ENCODE measurements at places on chromosomes 2 and 18.

DNA sequence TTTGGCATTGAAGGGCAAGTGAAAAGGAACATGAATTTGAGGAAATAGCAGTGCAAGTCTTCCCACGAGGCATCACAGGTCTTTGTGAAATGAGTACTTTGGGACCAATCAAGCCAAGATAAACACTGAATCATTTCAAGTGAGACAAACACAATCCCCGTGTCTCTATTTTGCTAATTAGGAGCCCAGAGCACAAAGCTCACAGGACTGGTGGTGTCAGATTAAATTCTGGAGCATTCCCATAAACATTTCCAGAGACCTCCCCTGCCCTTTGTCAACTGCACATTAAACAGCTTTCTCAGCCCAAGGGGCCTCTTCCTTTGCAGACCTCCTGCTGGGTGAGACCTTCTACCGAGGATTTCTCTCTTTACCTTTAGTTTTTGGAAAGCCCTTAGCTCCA, 50.7 kb downstream of the DAPL1 start:
- DNase-seq, result no peak

DNA sequence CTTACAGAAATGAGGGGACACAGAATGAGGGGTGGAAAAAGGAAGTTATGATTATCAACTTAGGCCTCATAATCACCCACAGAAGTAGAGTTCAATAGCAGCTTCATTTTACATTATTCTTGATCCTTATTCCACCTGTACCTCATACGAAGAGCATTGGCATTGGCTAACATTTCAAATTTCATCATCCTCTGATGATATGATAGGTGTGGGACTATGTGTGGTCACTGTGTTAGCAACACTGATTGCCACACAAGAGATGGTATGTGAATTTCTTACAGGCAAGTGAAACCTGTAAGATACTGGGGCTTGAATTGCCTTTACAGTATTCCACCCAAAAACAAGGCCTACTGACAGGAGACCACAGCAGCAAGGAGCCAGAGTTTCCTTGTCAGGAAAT, 14.0 kb upstream of the HAT1 start:
- DNase-seq, result no peak

- no peak for DNase-seq
Measured at GRCh38 chr18:9918016-9918680, 4.3 kb downstream of the VAPA start.

DNA sequence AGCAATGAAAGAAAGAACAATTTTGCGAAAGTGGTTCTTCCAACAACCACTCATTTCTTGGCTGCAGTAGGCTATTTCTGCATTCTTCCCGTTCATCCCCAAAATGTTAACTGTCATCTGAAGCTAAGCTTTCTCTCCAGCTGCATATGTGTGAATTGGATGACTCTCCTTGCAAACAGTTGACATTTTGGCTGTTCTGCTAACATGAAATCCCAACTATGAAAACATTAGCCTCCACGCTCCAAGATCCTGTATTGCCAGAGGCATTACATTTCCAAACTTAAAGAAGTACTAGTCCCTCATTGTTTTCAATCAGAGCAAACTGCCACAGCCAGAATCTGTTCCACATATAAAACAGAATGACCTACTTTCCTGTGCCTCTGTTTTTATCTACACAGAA, 88.5 kb downstream of the TGIF1 start:
- DNase-seq, result no peak

GRCh38 chr18:61845197-61845596, 47.6 kb downstream of the RNF152 start:
- DNase-seq, result no peak

GRCh38 chr2:210663631-210664089, 107.3 kb downstream of the CPS1 start:
- DNase-seq, result no peak

DNA sequence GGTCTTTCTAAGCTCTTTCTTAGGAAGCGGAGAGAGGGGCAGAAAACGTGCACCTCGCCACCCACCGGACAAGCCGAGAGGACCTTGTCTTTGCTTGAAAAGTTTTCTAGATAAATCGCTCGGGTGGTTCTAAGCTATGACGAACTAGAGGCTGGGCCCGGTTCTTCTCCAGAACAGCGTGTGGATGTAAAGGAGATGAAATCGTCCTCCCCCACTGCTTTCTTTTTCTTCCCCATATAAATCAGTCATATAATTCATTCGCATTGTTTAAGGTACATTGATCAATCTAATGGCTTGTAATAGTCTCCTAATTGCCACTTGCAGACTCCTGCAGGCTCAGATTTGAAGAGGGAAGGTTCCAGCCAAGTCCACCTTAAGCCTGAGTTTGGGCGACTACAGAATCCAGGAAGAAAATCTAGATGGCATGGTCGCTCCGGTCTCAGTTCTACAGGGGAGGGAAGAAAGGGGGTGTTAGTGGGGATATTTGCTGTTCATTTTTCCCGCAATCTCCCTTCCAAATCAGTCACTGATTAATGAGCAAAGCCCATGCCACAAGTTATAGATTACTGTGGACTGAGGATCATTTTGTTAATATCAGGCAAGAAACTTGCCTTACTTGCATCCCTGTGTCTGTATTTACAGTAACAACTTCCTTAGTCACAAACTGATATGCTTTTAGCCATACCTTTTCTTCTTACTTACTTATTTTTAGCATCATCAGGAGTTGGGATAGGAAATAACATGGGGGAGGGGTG, 5.6 kb upstream of the SP9 start:
- no peak for DNase-seq
